ENCODE measurements at places on chromosomes 3 and 15.

DNA sequence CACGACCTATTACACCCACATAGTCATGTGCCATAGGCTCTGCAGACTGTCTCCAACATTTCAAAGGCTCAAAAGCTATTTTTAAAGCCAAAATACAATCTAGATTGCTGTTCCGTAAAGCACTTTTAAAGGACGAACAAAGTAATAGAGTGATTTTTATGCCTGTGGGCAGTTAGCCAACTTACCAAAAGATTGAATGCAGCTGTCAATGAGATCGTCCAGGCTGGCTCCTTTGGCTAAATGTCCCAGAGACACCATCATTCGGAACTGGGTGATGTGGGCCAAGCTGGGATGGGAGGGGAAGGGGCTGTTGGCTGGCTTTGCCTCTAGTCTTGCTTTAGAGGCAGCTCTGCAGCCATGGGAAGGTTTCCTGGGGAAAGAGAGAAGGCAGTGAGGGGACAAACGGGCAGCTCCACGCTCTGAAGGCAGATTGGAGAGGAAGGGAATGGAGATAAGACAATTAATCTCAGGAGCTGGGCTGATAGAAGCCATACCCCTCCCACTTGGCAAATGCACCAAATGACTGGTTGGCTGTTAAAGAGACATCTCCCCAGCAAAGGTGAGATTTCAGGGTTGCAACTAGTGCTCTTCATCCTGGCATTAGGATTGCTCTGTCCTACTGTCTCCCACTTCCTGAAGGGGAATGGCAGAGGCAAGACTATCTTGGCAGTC, 4.8 kb downstream of the RASGRP1 start:
- DNase-seq = no peak

- DNase-seq = no peak
Observed at GRCh38 chr3:42999632-43000031, 20.5 kb downstream of the GASK1A start.

GRCh38 chr15:70833861-70834765, 19.8 kb downstream of the LARP6 start:
- no peak for DNase-seq

GRCh38 chr15:60272623-60273022, 125.2 kb downstream of the ANXA2 start:
- no peak for DNase-seq

DNA sequence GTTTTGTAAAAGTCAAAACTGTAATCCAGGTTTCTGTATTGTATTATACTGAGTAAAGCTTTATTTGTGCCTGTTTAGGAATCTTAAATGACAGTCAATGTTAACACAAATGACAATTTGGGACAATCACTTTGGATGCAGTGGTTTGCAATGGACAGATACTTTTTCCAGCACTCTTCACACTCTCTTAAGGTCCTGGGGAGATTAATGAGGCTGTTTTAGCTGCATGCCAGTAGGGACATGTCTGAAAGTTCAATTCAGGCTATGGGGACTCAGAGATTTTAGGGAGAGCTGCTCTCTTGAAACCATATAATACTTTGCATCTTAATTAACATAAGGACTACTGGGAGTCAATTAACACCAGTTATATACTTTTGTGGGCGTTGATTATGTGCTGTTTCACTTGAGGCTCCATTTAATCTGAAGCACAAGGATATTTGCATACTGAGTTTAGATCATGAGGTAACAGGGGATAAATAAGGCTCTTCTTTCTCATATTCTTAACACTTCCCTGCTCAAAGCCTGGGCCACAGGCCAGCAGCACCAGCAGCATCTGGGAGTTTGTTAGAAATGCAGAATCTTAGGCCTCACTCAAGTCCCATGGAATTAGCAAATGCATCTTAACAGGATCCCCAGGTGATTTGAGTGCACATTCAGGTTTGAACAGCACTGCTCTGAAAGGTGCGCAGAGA, 972.8 kb downstream of the PLOD2 start:
- no peak for DNase-seq

GRCh38 chr15:85030301-85030929, 48.8 kb downstream of the PDE8A start:
- DNase-seq = no peak

DNA sequence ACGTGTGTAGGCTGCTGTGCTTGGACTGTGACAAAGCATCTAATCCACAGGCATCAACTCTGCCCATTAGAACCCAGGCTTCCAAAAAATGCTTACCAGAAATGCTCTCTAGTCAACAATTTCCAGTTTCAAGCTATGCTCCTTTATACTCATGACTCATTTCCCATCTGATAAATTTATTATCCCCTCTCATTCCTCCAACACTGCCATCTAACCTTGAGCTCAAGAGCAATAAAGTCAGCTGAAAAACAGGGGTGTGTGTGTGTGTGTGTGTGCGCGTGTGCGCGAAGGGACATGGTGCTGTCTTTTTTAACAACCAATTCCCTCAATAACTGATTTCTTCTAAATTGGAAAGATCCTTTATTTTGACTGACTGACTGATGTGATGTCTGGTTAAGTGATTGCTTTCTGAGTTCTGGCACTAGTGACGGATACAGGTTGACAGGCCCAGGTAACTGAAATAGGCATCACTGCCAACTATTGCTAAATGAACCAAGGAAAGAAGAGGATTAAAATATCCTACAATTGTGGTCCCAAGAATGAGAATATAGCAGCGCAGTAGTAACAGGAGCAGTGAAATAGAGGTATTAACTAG, 405.5 kb downstream of the ZNF385D start:
- no peak for DNase-seq

DNA sequence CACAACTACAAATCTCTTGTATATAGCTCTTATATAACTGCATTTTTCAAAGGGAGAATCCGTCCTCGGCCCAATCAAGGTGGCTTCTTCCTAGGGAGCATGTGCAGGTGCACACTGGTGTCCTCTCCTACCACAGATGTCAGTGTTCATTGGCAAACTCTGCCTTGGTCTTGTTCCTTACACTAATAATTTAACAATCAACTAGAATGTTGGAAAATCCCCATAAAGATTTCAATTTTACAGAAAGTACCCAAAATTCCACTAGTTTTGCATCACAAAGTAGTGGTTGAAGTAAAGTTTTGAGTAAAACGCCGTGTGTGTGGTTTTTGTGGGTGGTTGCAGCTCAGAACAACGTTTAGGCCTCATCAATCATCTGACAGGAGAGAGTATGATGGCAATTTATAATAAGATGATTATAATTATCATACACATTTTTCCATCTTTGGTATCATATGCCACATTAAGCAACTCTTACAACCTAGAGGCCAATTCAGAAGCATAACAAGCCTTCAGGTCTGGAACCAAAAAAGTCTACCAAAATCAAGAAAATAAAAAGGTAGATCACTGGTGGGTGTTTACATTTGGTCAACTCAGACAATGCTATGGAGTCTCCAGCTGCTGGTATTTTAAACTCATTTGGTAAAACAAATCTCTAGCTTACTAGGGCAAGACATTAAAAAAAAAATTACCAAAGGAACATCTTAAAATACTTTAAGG, 128.9 kb upstream of the BHLHE40 start:
- no peak for DNase-seq

DNA sequence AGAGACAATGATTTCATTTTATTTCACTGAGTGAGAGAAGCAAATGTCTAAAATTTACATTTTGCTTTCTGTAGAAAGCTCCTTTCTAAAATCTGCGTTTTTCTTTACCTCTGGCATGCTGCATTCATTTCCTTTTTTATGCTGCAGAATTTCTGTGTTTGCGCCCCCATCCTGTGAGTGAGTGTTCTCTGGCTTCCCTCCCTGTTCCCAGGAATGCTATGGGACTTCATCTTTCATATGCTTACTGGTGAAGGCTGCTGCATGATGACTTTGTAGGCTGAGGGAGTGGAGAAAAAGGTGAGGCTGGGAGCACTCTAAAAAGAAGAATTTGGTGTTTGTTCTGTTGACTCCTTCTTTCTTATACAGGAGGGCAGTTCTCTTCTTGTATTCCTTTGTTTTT, 7.7 kb upstream of the TMC3 start:
- DNase-seq = no peak

DNA sequence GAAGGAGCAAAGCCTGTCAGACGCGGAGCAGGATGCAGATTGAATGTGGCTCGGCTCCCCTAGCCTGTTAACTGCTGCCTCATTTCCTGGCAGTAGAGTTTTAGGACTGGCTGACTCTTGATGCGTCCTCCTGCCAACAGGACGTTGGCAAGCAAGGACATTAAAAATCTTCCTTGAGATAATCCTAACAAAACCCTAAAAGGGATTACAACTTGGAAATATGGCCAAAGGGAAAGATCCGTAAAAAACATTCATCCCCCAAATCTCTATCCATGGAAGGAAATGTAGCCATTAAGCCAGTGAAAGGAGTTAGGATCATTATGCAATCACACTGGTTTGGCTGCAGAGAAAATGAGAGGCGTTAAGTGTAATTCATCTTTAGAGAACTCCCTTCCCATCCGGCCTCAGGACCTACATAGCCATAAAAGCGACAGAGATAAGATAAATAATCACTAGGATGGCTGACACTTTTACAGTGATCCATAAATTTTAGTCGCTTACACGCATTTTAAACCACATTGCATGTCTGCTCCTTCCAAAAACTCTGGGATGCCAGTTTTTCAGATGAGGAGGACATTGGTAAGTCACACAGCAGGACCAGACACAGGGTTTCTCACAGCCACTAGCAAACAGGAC, 44.5 kb upstream of the C3orf80 start:
- no peak for DNase-seq

DNA sequence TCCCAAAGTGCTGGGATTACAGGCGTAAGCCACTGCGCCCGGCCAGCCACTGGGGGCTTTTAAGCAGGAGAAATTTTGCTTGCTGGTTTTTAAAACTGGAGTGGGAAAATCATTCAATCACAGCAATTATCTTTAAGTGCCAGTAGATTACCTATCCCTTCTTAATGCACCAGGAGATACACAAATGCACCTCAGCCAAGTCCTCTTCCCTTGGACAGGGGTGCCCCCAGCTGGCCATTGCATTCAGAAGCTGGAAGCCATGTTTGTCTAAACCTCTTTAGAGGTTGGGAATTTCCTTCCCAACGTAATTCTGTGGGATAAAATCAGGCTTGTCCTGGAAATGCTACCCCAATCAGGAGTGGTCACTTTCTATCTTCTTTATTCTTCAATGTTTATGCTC, 26.6 kb downstream of the MIX23 start:
- peak; percentile 0 for DNase-seq

- DNase-seq = no peak
Observed at GRCh38 chr15:67066041-67066958, 898 bp downstream of the SMAD3 start.

- DNase-seq = no peak
Observed at GRCh38 chr3:133887803-133888703, 7.6 kb downstream of the RAB6B start.

GRCh38 chr3:56810577-56811545, 9.1 kb upstream of the ARHGEF3 start:
- no peak for DNase-seq

DNA sequence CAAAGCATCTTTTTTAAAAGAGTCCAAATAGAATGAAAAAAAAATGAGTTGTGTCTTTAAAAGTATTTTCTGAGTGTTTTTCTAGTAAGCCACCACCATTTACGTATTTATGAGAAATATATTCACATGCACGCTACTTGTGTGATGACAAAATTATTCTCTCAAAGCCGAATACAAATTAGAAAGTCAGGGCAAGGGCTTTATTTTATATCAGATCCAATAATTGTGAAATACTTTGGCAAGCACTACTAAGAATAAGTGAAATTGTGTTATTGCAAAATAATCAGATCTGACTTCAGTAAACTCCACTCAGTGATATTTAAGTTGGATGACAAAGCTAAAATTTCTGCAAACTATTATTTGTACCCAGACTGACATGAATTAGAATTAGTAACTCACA, 589.3 kb upstream of the KCNMB2 start:
- no peak for DNase-seq

DNA sequence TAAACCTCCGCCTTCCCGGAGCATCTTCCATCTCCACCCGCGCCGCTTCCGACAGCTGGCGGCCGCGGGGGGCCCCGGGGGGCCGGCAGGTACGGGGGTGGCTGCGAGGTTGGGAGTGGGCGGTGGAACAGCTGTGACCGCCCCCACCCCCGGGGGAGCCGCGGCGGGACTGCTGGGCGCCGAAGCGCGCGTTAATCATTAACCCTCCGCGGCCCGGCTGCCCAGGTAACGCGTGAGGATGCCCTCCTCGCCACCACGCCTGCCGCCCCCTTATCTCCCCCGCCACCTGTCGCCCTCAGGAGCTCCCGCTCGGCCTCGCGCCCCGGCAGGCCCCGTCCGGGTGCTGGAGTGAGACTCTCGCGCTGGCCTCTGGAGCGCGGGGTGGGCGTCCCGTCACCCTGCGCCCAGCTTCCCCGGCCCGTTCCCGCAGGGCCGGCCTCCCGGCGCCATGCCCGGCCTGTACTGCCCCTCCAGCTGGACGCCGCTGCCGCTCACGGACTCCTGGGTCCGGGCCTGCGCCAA, 757 bp downstream of the VWA5B2 start:
- no peak for DNase-seq

DNA sequence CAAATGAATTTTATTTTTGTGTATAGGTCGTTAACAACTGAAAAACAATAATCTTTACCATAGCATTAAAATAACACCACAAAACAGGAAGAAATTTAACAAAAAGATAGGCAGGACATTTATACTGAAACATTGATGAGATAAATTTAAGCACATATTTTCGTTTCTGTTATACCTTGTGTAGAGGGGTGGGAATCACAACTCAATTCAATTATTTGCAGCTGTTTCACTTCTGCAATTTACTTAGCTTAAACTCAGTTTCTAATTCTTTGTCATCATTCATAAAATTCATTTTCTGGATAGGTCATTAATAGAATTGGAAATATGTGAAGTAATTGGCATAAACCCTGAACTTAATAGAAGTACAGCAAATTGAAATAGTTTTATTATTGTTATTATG, 42.3 kb downstream of the TP63 start:
- no peak for DNase-seq

- no peak for DNase-seq
Observed at GRCh38 chr3:71226565-71227269, 356.8 kb downstream of the FOXP1 start.

DNA sequence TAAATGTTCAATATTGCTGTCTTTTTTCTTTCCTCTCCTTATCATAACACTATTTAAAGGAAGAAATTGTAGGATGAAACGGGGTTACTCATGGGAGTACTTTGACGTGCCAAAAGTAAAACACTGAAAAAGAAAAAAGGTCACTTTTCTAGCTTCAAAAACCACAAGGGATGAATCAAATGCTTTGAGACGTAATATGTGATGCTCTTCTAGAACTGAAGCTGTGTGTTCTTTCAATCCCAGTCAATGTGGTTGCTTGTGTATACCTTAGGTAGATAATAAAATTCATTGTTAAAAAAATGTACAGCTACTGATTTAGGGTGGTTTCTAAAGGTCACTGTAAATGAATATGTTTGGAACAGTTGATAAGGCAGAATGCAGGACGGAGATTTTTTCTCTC, 538.8 kb upstream of the ZNF717 start:
- no peak for DNase-seq

- no peak for DNase-seq
Observed at GRCh38 chr15:67857220-67857619, 17.4 kb upstream of the RNU6-1 start.

- DNase-seq = no peak
Observed at GRCh38 chr3:59526999-59527398, 477.2 kb upstream of the CFAP20DC start.

Data from midbrain (tissue), 1 donor.